ENCODE measurements at places on chromosomes 16 and 17.

GRCh38 chr16:11251525-11252481 lies 4.2 kb downstream of the SOCS1 start:
- no peak for DNase-seq

DNA sequence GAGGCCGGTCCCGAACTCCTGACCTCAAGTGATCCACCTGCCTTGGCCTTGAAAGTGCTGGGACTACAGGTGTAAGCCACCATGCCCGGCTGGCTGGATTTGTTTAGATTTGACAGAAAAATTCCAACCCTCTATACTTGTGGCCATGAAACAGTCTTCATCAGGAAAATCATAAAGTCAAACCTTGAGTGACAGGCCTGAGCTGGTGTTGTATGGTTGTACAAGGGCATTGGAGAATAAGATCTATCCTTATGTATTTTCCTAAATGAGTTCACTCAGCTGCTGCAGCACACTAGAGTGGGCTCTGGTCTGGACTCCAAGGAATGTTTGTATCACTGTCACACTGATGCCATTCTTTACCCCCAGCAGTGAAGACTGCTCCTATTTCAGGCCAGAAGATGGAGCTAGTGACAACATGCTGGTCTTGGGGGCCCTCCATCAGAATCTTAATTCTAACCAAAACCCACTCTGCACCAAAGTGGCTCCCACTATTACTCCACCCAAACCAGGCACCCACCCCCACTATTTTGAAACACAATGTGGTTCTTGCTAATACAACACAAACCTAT lies 27.4 kb downstream of the SNX11 start:
- DNase-seq = no peak

- DNase-seq = no peak
Measured at GRCh38 chr16:70374213-70374612, 27.5 kb downstream of the DDX19A start.

DNA sequence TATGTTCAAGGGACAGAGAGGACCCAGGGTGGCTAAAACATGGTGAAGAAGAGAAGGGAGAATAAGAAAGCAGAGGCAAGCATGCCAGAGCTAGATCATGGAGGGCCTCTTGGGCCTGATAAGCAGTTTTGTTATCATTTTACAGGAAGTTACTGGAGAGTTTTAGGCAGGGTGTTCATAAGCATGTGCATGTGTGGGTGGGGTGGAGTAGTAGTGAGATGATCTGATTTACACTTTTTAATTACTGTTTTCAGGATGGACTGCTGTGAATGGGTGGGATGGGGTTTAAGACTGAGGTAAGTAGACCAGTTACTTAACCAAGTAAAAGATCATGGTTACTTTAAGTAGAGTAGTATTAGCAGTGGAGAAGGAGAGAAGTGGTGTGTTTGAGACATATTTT lies 173.6 kb downstream of the PHKB start:
- no peak for DNase-seq

GRCh38 chr16:477301-478157 lies 50.0 kb upstream of the CAPN15 start:
- peak; percentile 16 for DNase-seq

DNA sequence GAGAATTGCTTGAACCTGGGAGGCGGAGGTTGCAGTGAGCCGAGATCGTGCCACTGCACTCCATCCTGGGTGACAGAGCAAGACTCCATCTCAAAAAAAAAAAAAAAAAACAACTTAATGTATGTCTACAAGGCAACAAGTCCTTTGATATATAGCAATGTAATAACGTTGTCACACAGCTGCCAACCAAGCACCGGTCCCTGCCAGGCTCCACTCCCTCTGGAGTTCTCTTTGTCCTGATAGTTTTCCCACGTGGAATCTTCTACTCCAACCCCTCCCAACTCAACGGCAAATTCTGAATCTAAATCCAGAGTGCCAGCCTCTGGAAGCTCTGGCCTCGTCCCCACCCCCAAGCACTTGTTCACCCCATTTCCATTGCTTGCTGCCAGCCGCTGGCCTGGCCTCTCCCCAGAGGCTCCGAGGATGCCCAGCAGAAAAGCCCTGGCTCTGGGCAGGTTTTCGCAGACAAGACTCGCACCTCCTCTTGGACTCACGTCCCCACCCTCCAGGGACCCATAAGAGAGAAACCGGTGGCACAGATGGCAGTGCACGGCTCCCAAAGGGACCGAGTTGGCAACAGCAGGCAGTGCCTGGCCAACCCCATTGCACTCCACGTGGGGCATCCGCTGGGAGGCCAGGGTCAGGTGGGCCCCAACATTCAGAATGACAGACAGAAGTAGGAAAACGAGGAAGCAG lies 15.9 kb upstream of the CBX2 start:
- no peak for DNase-seq

- DNase-seq = peak; percentile 85
Measured at GRCh38 chr17:76540381-76541300, 797 bp downstream of the PRCD start.

DNA sequence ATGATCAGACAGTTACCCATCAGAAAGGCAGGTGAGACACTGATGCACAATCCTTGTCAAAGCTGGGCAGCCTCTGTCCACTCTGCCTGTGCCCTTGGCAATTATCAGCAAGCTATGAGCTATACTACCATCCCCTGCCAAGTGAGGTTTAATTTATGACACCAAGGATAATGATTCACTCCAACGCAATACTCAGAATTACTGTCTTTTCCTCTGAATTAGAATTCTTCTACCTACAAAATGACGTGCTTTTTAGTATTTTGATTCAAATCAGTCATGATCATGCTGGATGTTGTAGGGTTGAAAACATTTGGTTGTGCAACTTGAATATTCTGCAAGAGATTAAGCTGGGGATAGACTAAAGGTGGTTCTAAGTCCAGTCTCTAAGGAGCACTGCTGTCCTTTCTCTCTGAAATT lies 116.8 kb upstream of the SOX9 start:
- no peak for DNase-seq

- DNase-seq = no peak
Measured at GRCh38 chr17:20986767-20987510, 55.9 kb downstream of the USP22 start.

DNA sequence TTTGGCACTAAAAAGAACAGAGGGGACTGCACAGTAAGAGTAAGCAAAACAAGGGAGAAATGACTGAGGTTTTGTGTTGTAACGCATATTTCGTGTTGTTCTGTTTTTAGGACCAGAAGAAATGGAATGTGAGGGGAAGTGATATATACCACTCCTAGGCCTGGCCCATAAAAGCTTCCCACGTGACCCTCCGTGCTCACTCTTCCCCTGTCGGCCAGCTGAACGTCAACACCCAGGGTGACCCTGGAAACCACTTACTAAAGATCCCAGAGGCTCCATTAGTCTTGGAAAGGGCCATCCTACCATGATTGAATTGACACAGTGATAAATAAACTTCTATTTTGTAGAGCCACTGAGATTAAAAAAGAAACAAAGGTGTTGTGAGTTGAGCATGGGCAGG lies 79.8 kb downstream of the HELZ start:
- DNase-seq = no peak

DNA sequence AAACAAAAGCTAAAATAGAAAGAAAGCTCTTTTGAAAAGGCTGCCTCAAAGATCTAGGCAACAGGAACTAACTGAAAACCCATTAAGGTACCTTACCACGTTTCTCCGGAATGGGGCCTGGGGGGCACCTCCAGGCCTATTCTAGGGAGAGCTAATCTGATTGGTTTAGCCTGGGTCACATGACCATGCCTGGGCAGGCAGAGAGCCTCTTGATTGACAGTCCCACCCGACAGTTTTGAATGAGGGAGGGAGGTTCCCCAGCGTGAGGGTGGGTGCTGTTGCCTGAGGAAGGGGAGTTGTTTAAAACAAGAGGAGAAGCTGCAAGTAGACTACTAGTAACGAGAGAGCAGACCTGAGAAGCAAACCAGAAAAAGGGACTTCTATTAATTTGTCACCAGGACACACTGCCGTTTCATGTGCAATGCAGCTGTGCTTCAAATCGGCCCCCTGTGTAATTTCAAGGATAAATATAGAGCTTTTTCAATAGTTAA lies 143.4 kb upstream of the HS3ST2 start:
- DNase-seq = peak; percentile 29

DNA sequence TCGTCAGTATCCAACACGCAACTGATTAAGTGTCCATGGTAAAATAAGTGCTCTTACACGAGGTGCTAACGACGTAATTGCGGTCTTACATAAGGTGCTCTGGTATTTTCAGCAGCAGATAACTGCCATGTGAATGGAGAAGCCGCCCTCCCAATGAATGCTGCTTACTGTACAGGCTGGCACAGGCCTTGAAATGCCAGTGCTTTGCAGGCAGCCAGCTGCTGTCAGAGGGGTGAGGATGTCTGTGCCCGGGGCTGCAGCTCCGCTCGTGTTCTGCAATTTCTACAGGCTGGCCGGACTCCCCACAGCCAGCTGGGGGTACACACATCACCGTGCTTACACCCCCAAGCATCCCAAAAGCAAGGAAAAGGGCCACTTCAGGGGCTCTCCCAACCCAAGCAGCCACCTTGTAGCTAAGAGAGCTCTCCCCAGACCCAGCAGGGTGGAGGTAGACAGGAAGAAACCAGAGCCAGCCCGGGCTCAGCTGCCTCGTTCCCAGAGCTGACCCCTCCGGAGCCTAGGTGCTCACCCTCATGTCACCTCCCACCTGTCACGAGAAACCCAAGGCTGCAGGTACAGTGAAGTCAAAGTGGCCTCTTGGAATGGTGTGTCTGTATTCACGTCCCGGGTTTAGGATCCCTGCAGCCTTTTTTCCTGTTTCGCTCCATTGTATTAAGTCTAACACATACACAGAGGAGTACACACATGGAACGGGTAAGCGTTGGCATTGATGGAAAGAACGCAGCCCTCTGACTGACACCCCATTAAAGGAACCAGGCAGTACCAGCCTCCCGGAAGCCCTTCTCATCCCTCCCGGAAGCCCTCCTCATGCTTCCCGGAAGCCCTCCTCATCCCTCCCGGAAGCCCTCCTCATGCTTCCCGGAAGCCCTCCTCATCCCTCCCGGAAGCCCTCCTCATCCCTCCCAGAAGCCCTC lies 27.2 kb upstream of the RPH3AL start:
- DNase-seq = no peak

GRCh38 chr17:6567528-6568183 lies 11.3 kb upstream of the PITPNM3 start:
- no peak for DNase-seq

GRCh38 chr17:38733982-38734973 lies 4.1 kb downstream of the CISD3 start:
- no peak for DNase-seq

DNA sequence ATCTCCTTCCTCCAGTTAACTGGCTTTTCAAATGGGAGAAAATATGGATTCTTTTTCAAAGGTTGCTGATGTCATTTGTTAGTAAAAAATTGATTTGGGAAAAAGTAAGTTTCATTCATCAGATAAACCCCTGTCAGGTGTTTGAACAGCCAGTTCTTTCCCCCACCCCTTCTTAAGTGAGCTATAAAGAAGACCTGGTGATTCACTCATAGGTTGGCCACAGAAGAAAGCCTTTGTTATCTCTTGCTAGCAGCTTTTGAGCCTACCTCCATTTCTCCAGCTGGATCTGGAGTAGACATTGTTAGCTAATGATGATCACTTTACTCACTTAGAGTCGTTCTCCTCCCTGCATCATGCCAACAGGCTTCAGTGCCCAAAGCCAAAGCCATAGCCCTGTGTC lies 63.0 kb downstream of the NLK start:
- no peak for DNase-seq

GRCh38 chr16:30609002-30609925 lies 925 bp downstream of the ZNF689 start:
- no peak for DNase-seq

DNA sequence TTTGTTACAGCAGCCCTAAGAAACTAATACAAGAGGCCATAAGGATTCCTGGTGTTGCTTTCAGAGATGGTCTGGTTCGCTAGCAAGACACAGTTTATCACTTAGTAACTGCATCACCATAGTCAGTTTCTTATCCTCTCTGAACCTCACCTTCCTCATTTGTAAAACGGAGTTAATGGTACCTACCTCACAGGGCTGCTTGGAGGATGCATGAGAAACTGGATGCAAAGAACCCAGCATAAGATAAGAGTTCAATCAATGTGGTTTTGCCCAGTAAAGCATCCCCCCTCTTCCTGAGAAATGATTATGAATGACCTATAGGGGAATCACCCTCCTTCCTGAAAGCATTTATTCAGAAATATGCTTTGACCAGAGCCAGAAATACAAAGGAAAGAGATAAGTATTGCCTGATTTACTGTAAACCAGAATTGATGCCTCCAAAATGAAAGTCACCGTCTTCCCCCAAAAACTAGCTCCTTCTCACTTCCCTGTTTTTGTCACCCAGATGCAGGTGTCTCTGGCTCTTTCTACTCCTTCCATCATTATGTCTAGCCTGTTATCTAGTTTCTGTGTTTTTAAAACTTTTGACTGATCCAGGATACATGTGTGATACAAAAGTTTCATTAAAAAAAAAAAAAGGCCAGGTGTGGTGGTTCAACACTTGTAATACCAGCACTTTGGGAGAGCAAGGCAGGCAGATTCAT lies 2.8 kb upstream of the TEFM start:
- DNase-seq = no peak

DNA sequence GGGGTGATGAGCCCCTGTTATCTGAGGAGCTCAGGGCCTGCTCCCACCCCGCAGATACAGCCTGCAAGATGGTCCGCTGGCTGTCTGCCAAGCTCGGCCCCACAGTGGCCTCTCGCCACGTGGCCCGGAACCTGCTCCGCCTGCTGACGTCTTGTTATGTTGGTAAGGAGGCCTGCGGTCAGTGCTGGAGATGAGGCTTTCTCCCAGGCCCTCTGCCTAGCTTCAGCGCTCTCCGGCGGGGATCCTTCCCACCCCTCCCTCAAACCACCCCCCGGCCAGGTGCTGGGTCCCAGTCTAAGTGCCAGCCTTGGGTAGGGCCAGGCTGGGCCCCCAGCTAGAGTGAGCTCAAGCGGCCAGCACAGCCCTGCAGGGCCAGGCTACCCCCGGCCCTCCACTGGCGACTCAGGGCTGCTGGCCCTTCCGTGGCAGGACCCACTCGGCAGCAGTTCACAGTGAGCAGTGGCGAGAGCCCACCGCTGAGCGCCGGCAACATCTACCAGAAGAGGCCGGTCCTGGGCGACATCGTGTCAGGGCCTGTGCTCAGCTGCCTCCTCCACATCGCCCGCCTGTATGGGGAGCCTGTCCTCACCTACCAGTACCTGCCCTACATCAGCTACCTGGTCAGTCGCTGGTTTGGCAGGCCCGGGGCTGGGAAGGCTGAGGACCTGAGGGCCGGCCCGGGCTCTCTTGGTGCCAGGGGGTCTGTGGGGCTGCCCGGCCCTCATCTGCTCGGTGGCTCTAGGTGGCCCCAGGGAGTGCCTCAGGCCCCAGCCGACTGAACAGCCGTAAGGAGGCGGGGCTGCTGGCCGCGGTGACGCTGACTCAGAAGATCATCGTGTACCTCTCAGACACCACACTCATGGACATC lies 6.1 kb downstream of the WDR81 start:
- DNase-seq = no peak

DNA sequence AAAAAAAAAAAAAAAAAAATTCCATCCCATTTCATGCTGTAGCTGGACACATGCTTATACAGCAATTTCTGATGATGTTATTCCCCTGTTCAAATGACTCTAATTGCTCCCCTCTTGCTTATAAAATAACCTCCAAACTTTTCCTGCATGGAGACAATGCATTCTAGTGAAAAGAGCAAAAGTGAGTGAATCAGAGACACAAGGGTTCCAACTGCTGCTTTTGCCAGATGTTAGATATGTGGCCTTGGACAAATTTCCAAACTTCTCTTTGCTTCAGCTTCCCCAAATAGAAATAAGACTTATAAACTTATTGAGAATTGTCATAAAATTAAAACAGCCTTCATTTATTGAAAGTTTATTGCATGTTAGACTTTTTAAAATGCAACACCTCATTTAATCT lies 65.0 kb upstream of the AXIN2 start:
- no peak for DNase-seq

GRCh38 chr17:72445055-72445991 lies 324.5 kb downstream of the SOX9 start:
- DNase-seq = no peak
